ENCODE measurements at places on chromosomes 1 and 21.

DNA sequence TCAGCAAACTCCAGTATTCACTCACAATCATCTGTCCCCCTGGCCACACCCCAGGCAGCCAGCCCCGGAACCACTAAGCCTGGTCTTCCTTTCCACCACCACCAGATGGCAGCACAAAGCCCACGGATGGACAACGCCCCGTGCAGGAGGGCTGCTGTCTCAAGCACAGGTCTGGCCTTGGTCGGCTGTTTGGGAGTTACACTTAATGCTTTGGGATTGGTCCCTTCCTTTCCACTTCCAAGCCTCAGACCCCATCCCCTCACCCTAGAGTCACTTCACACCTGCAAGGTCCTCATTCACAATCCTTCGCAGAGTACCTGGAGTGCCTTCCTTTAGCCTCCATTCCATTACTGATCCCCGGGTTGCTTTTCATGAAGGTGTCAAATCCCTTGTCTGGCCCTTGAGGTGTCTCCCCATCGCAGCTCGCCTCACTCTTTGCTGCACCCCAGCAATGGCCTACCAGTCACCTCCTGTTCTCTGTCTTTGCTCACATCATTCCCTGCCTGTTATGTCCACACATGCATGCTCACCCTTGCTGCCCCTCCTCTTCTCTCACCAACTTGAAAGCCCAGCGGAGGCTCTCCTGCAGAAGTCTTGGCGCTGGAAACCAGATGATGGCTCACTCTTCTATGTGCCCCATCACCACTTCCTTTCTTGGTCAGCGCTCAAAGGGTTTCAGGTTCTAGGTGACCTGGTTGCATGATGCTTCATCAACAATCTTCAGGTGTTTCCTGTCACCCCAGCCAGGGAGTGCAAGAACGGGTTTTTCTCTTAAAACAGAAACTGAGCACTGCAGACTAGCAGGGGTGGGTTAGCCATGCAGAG, 24.9 kb upstream of the KCNA2 start:
- peak; percentile 70 for DNase-seq

DNA sequence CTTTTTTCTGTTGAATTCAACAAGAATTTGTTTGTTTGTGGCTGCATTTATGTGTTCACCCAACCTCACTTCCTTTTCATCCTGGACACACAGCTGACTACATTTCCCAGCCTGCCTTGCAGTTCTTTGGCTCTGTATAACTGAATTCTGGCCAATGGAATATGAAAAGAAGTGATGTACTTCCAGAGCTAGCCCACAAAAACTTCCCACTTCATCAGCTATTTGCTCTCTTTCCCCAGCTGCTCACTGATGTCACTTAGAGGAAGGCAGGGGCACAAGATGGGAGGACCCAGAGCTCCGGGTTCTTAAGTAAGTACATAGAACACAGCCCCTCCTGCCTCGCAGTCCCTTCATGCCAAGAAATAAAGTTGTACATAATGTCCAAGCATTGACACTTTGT, 235.0 kb upstream of the FGGY start:
- DNase-seq = no peak

DNA sequence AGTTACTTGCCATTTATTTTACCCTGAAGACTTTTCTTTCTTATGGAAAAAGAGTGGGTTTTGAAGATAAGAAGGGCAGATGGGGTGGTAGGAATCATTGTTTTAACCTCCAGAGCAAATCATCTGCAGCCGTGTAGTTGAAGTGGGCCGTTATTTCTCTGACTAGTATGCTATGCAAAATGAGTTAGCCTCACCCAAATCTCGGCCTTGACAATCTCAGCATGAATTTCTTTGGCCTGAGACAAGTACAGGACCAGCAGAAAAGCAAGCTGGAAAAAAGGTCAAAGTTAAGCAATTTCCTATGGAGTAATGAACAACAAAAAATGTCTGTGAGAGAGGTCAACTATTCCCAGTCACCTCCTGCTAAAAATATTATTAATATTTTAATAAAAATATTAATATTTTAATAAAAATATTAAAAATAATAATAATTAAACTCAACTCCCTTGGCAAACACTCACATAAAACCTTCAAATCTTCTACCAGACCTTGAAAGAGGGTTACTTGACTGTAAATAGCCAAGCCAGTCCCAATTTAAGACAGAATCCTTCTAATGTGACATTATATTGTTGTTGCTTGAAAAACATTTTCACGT, 6.8 kb upstream of the TEKT2 start:
- DNase-seq = no peak

- no peak for DNase-seq
Observed at GRCh38 chr1:12480748-12481362, 137.2 kb downstream of the DHRS3 start.

GRCh38 chr1:218705391-218705790, 360.3 kb downstream of the TGFB2 start:
- DNase-seq = no peak

GRCh38 chr1:201503397-201504176, 3.3 kb downstream of the CSRP1 start:
- no peak for DNase-seq

GRCh38 chr1:36224537-36225282, 467 bp downstream of the THRAP3 start:
- peak; percentile 65 for DNase-seq

Measured in stimulated activated CD4-positive, alpha-beta T cell treated with anti-CD3 and anti-CD28 coated beads, Interleukin-1b, Interleukin-23, amount 100 ng/mL, for 1 hour (primary cell).